ENCODE measurements at places on chromosomes 13 and 19.

GRCh38 chr13:27909378-27909777 lies 10.4 kb upstream of the PDX1 start:
- no peak for DNase-seq

DNA sequence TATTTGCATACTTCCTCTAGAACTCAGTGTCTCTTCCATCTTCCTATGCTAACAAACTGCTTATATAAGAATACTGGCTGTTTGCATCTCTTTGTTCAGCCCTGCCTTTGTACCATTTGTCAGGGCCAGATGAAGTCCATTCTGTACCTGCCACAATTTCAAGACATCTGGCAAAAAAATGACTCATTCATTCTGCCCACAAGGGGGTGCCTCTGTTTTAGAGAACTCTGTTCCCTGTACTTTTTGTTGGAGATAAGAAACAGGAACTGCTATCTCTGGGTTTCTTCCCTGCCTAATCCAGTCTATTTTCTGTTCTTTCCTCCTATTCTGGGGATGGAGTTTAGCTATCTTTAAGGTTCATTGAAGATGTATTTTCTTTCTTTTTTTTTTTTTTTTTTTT lies 23.0 kb downstream of the ZNF568 start:
- no peak for DNase-seq

GRCh38 chr19:339262-339887 lies 5.2 kb downstream of the MIER2 start:
- no peak for DNase-seq

GRCh38 chr13:90485436-90485835 lies 862.1 kb upstream of the MIR17HG start:
- no peak for DNase-seq

DNA sequence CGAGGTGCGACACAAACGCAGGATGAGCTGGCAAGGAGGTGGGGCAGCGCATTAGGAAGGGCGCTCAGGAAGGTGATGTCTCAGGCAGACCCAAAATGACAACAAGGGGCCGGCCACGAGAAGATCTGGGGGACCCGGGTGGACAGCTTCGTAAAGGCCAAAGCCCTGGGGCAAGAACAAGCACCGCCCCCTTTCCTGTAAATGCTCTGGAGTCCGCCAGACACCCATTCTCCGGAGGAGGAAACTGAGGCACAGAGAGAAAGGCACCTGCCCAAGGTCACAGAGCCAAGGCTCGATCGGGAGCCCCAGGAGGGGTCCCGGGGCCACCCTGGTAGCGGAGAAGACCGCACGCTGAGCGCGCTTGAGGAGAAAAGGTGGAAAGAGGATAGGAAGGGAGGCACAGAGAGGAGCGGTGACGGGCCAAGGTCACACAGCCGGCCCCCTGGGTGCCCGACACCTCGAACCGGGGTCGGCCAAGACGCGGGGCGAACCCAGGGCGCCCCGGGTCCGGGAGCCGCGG lies 571 bp downstream of the SAFB2 start:
- peak; percentile 17 for DNase-seq

GRCh38 chr13:110214637-110215036 lies 92.3 kb downstream of the COL4A1 start:
- no peak for DNase-seq

- DNase-seq: no peak
Measured at GRCh38 chr19:47497050-47497766, 13.2 kb upstream of the KPTN start.

GRCh38 chr19:43489310-43489709 lies 15.2 kb downstream of the PHLDB3 start:
- DNase-seq: no peak

- no peak for DNase-seq
Measured at GRCh38 chr19:47109541-47110375, 3.8 kb downstream of the ZC3H4 start.

GRCh38 chr19:2661615-2662014 lies 40.9 kb downstream of the GNG7 start:
- no peak for DNase-seq

GRCh38 chr19:55247621-55248099 lies 11.2 kb downstream of the PPP6R1 start:
- DNase-seq: no peak

- no peak for DNase-seq
Measured at GRCh38 chr19:50803633-50804419, 13.6 kb downstream of the ACP4 start.

DNA sequence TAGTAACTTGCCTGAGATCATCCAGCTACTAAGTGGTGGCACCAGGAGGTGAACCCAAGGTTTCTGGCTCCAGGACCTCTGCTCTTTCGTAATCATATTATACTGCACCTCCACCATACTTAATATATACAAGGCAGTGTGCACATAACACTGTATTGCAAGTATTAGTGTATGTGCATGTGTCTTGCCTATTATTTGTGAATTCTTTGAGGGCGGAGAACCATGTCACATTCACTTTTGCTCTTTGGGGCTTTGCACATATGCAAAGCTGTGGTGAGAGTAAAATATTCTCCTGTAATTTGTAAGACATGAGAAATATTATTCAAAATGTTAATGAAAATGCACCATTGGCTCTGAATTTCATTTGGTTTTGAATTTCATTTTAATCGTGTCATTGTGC lies 78.6 kb downstream of the DGKH start:
- DNase-seq: no peak

GRCh38 chr13:41955605-41956004 lies 5.3 kb downstream of the VWA8 start:
- no peak for DNase-seq

- no peak for DNase-seq
Measured at GRCh38 chr13:87878706-87879105, 207.5 kb downstream of the SLITRK5 start.

- no peak for DNase-seq
Measured at GRCh38 chr19:49355909-49356353, 6.3 kb downstream of the TEAD2 start.

DNA sequence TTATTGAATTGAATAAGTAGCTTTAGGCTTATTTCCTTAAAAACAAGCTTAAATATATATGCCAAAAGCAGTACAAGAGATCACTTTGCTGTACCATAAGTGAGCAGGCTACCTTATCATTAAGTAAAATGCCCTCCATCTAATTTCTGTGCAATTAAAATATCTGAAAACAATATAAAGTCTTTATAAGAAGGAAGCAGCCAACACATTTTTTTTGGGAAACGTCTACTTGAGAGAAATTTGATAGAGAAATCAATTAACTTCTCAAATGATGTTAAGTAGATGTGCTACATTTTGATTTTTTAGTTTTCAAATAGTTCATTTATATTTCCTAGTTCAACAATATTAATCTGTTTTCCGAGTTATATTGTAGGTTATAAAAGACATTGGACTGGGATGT lies 52.5 kb downstream of the GPC5 start:
- no peak for DNase-seq

- peak; percentile 84 for DNase-seq
Measured at GRCh38 chr13:49495783-49496762, at the start of gene PHF11. TSS of gene PHF11 (plus strand) at chr13:49495953. CDS start at chr13:49496002, 49 bp downstream.

DNA sequence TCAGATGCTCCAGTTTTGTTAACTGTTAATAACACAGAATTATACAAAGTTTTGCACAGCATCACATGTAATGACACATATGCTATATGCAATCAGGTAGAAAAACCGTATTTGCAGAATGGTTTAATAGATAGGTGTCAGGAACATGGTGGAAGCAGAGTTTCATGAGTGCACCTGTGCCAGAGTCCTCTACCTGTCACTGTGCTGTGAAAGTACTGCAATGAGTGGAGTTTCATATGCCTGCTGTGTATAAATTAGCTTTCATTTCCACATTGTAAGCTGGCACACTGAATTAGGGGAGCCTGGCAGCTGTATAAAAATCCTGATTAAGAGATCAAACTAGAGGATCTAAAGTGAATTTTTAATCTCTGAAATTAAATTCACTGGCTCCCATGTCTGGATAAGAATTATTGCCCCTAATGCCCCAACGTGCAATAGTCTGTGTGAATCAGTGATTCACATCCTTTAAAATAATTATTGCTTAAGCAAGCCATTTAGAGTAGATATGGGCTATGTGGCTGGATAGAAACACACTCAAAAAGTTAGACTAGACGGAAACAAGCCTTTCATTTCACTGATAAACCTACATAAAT lies 8.5 kb upstream of the EEF1AKMT1 start:
- DNase-seq: no peak

- no peak for DNase-seq
Measured at GRCh38 chr19:4493104-4493928, 21.2 kb downstream of the HDGFL2 start.

GRCh38 chr13:21232599-21232998 lies 56.1 kb downstream of the MRPL57 start:
- no peak for DNase-seq

DNA sequence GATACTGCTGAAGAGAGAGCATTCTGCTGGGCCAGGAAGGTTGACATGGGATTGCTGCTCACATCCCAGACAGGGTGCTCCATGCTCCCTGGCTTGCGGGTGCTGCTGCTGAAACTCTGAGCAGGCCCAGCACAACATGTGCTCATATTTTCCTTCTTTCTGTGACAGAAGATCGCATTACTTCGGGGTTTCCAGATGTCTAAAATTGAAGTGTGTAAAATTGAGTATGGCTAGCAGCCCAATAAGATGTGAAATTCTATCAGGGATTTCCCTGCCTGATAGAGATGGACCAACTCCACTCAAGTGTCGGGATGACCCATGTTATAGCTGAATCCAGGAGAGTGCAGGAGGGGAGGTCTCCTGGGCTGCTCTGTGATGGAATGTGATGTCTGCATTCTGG lies 55.6 kb upstream of the KL start:
- DNase-seq: no peak

- DNase-seq: no peak
Measured at GRCh38 chr19:3441089-3441985, 39.0 kb downstream of the SMIM24 start.

DNA sequence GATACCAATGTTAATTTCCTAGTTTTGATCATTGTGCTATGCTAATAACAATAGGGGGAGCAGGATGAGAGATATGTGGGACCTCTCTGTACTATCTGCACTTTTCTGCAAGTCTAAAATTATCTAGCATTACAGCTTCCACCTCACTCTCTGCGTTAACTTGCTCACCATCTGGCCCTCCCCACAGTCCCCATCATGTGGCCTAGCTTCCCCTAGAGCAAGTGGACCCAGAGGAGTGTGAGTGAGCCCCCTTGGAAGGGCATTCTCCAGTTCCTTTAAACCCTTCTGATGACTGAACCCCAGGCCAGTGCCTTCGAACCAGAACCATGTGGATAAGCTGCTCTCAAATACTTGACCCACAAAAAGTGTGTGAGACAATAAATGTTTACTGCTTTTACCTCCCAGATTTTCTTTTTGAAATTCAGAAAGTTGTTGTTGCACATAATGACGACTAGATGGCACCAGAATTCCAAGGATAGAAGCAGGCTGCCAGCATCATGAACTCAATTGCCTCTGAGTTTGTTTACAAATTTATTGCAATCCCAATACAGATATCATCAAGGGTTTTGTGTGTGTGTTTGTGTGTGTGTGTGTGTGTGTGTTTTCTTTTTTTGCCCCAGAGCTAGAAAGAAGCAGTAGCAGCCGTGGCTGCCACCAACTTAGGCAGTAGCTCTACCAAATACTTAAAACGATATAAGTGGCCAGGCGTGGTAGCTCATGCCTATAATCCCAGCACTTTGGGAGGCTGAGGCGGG lies 49.0 kb upstream of the ZNF780A start:
- DNase-seq: peak; percentile 20

DNA sequence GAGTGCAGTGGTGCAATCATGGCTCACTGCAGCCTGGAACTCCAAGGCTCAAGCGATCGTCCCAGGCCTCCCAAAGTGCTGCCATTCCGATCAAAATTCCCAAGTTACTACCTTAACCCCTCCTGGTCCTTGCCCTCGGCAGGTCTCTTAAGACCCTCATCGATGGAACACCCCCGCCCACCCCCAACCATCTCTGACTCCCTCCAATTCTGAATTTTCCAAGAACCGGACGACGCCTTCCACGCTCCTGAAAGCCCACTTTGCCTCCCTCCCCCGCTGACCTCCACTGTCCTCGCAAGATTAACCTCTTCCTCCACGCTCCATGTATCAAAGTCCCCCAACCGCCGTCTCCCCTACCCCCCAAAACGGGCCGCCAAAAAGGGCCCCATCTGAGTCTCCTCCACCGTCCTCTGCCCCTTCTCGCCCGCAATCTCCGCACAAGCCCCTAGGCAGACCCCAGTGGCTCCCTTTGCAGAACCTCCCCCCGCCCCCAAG lies 539 bp downstream of the DAPK3 start:
- DNase-seq: no peak

DNA sequence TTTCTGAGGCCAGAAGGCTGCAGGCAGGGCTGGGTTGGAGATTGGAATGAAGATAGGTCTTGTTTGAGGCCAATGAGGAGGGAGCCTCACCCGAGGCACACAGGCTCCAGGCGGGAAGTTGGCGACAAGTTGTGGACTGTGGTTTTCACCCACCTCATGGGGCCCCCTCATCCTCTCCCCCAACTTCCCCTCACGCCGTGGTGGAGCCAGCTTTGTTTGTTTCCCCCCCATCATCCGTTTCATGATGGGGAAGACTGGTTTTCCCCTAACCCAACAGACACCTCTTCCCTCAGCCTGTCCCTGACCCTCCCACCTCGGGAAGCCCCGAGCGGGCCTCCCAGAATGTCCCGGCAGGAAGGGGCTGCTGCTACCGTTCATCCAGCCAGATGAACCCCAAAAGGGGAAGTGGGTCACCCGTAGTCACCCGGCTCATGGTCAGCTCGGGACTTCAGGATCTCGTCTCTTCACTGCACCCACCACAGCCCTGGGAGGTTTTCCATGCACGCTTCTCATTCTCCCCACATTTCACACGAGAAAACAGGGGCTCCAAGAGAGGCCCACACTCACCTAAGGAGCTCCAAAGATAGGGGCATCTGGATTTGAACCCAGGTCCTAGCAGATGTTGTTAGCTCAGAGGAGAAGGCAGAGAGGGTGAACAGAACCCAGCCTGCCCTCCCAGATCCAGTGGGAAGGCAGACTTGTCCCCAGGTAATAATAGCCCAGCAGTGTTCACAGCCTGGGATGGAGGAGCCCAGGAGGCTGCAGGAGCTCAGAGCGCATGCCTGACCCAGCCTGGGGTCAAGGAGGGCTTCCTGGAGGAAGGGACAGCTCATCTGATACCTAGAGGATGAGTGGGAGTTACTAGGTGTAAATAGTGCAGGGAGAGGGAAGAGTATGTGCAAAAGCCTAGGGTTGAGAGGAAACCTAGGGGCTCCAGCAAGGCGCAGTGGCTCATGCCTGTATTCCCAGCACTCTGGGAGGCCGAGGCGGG lies 23.5 kb downstream of the CEACAM16 start:
- DNase-seq: no peak

DNA sequence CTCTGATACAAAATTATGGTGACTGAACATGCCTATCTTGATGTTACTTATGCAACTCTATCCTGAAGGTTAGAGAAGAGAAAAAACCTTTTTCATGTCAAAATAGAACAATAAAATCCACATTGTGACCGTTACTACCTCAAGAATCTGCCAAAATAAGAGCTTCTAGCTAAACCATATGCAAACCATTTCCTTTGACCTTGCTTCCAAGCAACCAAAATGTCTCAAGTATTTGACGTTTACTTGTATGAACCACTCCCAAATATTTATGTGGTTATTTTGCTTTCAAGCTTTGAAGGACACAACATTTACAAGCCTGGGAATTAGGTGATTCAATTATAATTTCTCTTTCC lies 13.9 kb downstream of the FOXO1 start:
- DNase-seq: no peak

GRCh38 chr19:1217366-1217765 lies 11.8 kb downstream of the STK11 start:
- DNase-seq: no peak

Measured in stimulated activated CD4-positive, alpha-beta T cell treated with anti-CD3 and anti-CD28 coated beads, Interleukin-1b, Interleukin-23, amount 100 ng/mL, for 4 hours (primary cell).